ENCODE measurements at places on chromosomes 16 and 17. TPM values are rescaled to one million over a fixed set of nuclear protein-coding genes. Genes with fewer than 3 reads are reported as not detected.

The C16orf46 gene
- total RNA-seq, result 0.18 TPM

The DOC2B gene
- total RNA-seq, result 0.33 TPM

The STX1B gene
- total RNA-seq, result 5.5 TPM

The ANKFY1 gene
- total RNA-seq, result 41.6 TPM

The GNG13 gene
- not detected for total RNA-seq

The HS3ST2 gene
- total RNA-seq, result 2.7 TPM

The PMFBP1 gene
- 0.38 TPM for total RNA-seq

The TM4SF5 gene
- not detected for total RNA-seq

DNA sequence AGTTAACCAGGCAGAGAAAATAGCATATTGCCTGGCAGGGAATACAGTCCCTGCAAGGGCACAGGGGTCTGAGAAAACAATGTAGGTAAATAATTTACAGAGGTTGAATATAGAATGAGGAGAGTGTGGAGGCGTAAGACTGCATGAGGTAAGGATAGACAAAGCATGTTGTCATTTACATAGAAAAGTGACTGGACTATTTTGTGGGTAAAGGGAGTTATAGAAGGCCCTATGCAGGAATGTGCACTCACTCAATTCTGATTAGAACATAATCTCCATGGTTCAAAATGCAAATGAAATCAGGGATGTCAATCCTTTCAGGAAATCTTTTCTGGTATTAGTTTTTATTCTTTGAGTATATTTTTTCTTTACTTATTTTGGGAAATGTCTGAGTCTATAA, 285.7 kb upstream of the SALL1 start:
- no peaks in the 10 kb centered on the region for H3K36me3 ChIP-seq
- H3K27me3 ChIP-seq, result no peaks in the 10 kb centered on the region
- DNase-seq, result no peak

- DNase-seq, result no peak
- H3K4me3 ChIP-seq, result no peak overlapping the region
- no peaks in the 10 kb centered on the region for H3K36me3 ChIP-seq
- H3K27ac ChIP-seq, result no peak overlapping the region
- H3K4me1 ChIP-seq, result no peaks in the 10 kb centered on the region
These were observed 31.3 kb downstream of the ASIC2 start for GRCh38 chr17:33261820-33262219.

GRCh38 chr17:69525920-69526841, 111.7 kb downstream of the MAP2K6 start:
- H3K4me1 ChIP-seq, result peaks cover 29% of the 10 kb centered on the region
- peak; percentile 50 for DNase-seq
- H3K4me3 ChIP-seq, result no peak overlapping the region
- H3K27me3 ChIP-seq, result peaks cover 5% of the 10 kb centered on the region
- H3K27ac ChIP-seq, result no peak overlapping the region

DNA sequence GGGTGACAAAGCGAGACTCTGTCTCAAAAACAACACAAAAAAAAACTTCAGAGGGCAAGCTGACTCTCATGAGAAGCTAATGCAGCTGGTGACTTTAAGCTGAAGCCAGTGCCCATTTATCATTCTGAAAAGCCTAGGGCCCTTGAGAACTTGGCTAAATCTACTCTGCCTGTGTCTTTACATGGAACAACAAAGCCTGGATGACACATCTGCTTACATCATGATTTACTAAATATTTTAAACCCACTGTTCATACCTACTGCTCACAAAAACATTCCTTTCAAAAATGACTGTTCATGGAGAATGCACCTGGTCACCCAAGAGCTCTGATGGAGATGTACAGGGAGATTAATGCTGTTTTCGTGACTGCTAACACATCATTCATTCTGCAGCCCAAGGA, 6.1 kb upstream of the ALOX12 start:
- no peak overlapping the region for H3K4me3 ChIP-seq
- peaks cover 9% of the 10 kb centered on the region for H3K4me1 ChIP-seq
- no peak for DNase-seq
- H3K27me3 ChIP-seq, result peaks cover 3% of the 10 kb centered on the region

GRCh38 chr16:16008666-16009065, 59.2 kb downstream of the ABCC1 start:
- no peak for DNase-seq
- peaks cover 10% of the 10 kb centered on the region for H3K27me3 ChIP-seq
- H3K36me3 ChIP-seq, result peaks cover 3% of the 10 kb centered on the region
- no peak overlapping the region for H3K27ac ChIP-seq
- peaks cover 8% of the 10 kb centered on the region for H3K4me1 ChIP-seq
- H3K4me3 ChIP-seq, result no peak overlapping the region

DNA sequence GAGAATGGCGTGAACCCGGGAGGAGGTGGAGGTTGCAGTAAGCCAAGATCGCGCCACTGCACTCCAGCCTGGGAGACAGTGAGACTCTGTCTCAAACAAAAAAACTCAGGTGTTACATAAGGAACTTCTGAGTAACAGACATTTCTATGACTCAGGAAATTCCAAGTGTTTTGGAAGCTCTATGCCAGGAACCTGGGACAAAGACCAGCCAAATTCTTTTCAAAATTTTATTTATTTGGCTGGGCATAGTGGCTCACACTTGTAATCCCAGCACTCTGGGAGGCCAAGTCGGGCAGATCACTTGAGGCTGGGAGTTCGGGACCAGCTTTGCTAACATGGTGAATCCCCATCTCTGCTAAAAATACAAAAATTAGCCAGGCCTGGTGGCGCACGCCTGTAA, 5.2 kb upstream of the SH2B1 start:
- DNase-seq, result no peak
- no peak overlapping the region for H3K27ac ChIP-seq
- no peak overlapping the region for H3K4me3 ChIP-seq
- H3K36me3 ChIP-seq, result no peaks in the 10 kb centered on the region

- no peak overlapping the region for H3K27ac ChIP-seq
- H3K4me3 ChIP-seq, result no peak overlapping the region
- peaks cover 9% of the 10 kb centered on the region for H3K36me3 ChIP-seq
- peaks cover 14% of the 10 kb centered on the region for H3K27me3 ChIP-seq
These were observed 14.2 kb downstream of the CTU2 start for GRCh38 chr16:88720396-88720970.

DNA sequence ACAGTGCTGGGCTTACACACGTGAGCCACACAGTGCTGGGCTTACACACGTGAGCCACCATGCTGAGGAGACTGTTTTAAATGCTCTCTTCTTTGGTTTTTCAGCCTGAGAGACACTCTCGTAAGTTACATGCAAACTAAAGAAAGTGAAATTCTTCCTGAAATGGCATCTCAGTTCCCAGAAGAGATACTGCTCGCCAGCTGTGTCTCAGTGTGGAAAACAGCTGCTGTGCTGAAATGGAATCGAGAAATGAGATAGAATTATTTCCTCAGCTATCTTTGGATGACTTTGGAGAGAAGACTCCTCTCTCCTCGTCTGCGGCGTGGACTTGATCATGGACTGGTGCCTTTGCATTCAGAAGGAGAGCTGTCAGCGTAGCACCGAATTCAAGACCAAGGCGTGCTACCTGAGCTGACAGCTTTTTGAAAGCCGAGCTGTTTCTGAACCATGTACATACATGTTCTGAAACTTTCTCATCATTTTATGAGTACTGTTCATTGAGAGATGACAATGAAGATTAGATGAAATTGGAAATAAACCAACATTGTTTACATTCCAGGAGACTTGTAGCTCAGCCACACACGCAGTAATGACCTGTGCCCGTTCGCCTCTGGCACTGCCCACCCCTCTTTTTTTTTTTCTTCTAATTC, 21.6 kb upstream of the ENDOV start:
- H3K4me3 ChIP-seq, result peak overlapping the region; percentile 31
- peaks cover 6% of the 10 kb centered on the region for H3K27me3 ChIP-seq
- peaks cover 32% of the 10 kb centered on the region for H3K36me3 ChIP-seq
- no peak overlapping the region for H3K27ac ChIP-seq
- DNase-seq, result no peak
- H3K4me1 ChIP-seq, result peaks cover 18% of the 10 kb centered on the region

GRCh38 chr17:10775058-10775457, 28.8 kb downstream of the TMEM238L start:
- peak overlapping the region; percentile 58 for H3K4me3 ChIP-seq
- no peaks in the 10 kb centered on the region for H3K36me3 ChIP-seq
- no peaks in the 10 kb centered on the region for H3K4me1 ChIP-seq

GRCh38 chr16:49608098-49608497, 234.5 kb downstream of the C16orf78 start:
- no peak overlapping the region for H3K27ac ChIP-seq
- peaks cover 13% of the 10 kb centered on the region for H3K4me1 ChIP-seq
- H3K27me3 ChIP-seq, result peaks cover 1% of the 10 kb centered on the region
- no peak for DNase-seq

- peaks cover 3% of the 10 kb centered on the region for H3K27me3 ChIP-seq
- H3K27ac ChIP-seq, result no peak overlapping the region
- H3K4me3 ChIP-seq, result no peak overlapping the region
- peaks cover 23% of the 10 kb centered on the region for H3K36me3 ChIP-seq
These were observed 37.7 kb downstream of the EPN2 start for GRCh38 chr17:19274893-19275292.

DNA sequence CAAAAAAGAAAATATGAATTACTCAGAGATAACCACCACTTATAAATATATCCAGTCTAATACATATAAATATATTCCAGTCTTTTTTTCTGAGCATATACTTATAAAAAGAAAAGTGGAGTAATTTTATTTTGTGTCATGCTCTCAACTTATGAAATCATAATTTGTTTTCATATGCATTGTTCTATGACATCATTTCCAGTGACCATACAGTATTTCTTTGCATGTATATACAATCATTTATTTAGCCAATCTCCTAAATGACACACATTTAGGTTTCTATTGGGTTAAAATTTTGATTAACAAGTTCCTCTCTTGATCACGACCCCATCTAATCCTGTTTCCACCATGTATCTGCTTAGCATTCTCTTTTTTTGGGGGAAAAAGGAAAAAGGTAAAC, 16.4 kb upstream of the NDEL1 start:
- no peak for DNase-seq
- H3K4me3 ChIP-seq, result no peak overlapping the region
- peaks cover 3% of the 10 kb centered on the region for H3K27me3 ChIP-seq
- H3K4me1 ChIP-seq, result peaks cover 15% of the 10 kb centered on the region

DNA sequence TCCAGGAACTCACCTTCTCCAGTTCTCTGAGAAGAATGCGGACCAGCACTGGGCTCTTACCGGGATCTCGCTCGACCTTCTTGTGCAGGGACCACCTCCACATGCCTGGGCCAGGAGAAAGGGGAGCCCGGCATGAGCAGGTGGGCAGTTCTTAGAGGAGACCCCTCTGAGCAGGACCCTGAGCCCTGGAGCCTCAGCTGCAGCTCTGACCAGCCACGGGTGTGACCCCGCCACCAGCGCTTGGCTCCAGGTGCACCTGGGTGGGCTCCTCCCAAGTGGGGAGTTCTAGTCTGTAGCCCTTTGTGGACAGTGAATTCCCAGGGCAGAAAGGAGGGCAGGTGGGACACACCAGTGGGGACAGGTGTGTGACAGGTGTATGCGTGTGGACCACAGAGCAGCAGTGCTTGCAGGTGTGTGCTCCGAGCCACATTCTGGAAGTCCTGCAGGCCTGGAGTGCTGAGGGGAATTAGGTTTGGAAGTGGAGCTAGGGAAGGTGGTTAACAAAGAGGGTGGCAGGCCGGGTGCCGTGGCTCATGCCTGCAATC, 28.9 kb downstream of the PIK3R6 start:
- no peak for DNase-seq
- peaks cover 6% of the 10 kb centered on the region for H3K4me1 ChIP-seq
- no peaks in the 10 kb centered on the region for H3K36me3 ChIP-seq
- H3K4me3 ChIP-seq, result no peak overlapping the region

All from endothelial cell (in vitro differentiated cells).